CD8-positive, alpha-beta T cell (primary cell): ENCODE measurements at places on chromosomes 3 and 15.

GRCh38 chr15:39720081-39720480 lies 62.6 kb downstream of the FSIP1 start:
- DNase-seq: no peak

DNA sequence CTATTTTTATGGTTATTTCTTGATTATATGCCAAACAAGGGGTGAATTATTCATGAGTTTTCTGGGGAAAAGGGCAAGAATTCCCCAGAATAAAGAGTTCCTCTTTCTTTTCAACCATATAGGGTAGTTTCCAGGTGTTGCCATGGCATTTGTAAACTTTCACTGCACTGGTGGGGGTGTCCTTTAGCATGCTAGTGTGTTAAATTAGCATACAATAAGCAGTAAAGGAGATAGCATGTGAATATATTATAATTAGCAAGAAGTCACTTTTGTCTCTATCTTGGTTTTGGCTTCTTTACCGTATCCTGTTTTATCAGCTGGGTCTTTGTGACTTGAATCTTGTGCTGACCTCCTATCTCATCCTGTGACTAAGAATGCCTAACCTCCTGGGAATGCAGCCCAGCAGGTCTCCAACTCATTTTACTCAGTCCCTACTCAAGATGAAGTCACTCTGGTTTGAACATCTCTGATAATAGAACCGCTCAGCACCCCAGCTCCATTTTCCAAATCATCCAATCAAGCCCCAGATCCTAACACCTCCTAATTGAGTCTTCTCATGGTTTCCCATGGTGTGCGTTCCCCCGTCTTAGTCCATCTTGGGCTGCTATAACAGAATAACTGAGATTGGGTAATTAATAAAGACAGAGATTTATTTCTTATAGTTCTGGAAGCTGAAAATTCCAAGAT lies 3.4 kb upstream of the SELENOT start:
- no peak for DNase-seq

DNA sequence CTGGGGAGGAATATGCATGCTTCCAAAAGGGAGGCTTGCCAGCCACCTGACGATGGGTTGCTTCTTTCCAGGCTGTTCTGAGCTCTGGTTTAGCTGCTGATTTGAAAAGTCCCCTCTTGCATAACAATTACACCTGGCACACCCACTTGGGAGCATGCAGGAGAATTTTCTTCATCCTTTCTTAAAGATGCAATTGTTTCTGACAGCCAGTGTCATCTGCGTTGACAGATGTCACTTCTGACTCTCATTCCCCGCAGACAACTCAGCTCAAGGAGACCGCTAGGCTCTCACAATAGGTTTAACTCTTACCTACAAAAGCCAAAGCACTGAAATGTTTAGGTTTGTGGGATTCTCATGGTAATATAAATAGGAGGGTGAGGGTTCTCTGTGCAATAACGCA lies 185.6 kb upstream of the SYNPR start:
- DNase-seq: no peak

GRCh38 chr3:30621576-30621975 lies 15.2 kb downstream of the TGFBR2 start:
- DNase-seq: no peak

DNA sequence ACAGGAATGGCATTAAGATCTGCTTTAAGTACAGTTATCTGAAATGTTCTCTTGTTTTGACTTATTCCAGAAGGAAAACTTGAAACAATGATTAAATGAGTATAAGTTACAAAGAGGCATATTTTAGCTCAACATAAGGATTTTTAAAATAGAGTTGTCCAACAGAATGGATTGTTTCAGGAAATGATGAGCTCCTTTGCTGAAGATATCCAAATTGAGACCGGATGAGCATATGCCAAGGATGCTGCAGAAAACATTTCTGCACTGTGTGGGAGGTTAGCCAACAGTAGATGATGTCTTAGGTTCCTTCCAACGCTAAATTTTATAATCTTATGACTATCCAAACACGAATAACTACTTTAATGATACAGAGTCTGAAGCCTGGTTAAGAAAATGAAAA lies 226.5 kb upstream of the NANOGP8 start:
- DNase-seq: no peak

DNA sequence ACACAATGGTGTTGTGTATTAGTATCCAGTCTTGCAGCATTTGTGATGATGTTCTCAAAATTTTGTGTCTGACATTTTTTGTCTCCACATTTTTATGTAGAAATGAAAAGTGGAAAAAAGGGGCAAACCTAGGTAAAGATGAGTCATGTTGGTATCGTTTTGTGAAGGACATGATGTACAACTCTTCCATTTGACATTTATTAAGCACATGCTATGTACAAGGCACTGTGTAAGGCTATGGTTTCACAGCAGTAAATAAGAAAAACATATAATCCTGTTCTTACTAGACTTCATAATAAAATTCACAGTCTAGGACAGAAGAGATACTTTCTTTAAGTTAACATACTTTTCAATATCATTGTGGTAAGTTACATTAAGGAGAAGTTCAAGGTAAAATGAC lies 143.5 kb upstream of the CNTN4 start:
- DNase-seq: no peak

DNA sequence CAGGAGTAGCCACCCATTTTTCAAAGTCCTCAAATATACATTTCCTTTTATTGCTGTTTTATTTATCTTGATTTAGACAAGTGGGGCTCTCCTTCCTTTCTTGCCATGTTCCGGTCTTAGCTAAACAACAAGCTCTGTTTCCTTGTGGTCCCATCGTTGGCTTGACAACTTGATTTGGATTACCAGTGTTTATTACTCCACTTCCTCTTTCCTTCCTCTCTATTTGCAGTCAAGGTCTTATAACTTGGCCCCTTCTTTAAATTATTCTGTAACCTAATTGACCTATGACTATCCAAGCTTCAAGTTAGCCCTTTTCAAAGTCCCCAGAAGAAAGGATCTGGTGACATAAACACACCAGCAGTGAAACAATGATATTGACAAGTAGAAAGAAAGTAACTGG lies 130.6 kb upstream of the STT3B start:
- DNase-seq: no peak

DNA sequence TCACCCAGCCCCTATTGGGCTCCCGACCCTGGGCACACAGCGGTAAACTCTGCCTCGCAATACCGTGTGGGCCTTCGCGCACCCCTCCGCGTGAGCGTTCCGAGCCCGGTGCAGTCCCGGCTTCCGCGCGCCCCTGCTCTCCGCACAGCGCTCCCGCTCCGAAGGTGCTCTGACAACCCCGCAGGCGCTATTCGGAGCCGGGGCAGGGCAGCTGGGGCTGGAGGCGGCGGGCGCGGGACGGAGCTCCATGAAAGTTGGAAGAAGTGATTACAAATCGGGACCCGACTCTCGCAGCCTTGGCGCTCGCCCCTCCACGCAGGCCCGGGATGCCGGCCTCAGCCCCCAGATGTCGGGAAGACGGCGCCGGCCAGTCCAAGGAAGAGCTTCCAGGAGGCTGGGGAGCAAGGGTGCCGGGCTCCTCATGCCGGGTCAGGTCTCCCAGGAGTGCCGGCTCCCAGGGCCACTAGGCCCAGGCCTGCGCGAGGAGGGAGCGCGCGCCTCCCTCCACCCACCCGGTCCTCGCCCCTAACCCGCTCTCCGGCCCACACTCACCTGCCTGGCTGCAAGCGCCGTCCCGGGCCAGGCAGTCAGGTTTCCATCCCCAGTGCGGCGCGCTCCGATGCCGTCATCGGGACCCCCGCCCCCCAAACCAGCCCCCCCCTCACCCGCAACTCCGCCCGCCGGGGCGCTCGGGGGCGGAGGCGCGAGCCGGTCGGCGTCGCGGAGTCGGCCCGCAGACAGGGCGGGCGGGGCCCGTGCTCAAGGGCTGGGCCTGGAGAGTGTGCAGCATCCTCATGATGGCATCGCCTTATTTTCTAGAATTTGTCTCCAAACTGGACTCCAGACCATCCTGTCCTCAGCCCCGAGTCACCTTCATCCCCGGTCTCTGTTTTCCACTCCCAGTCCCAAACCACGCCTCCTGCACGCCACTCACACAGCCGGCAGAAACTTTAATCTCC lies at the start of gene KIF7:
Gene KIF7 (minus strand): TSS at position 621 of the 959 bp plus-strand sequence. CDS start 2,537 bp downstream, outside the sequence.
- DNase-seq: no peak

GRCh38 chr3:180619723-180620122 lies 17.8 kb downstream of the TTC14 start:
- no peak for DNase-seq

DNA sequence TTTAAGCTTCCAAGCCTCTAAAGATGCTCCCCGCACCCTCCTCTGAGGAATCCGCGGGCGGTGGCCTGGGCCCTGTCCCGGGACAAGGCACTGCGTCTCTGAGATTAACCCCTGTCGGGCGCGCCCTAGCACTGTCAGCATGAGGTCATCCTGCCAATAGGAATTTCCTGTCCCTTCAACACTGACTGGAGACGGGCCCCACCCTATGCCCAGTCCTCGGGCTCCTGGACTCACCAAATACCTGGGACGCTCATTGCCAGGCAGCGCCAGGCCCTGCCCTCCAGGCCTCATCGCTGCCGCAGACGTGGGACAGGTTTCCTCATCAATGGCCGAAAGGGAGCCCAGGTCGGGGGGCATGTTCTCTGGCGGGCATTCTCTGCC lies 67.6 kb upstream of the SH3GL3 start:
- no peak for DNase-seq

DNA sequence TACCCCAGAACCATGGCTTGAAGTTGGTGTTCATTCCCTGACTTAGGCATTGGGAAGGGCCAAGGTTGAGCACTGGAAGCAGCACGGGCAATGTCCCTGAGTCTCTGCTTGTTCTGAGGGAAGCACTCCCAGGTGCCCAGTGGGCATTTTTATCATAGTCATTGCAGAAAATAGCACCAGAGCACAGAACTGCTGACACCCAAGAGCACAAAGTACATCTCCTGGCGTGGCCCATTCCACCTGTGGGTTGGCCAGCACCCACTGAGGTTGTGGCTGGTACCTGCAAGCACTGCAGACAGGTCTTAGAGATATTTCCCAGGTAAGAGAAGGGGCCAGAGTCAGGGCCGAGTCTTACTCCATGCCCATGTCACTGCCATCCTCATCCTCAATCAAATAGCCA lies 28.5 kb upstream of the GCNT3 start:
- no peak for DNase-seq

- peak; percentile 49 for DNase-seq
These were observed 7.7 kb downstream of the CCR5 start for GRCh38 chr3:46378426-46378942.

DNA sequence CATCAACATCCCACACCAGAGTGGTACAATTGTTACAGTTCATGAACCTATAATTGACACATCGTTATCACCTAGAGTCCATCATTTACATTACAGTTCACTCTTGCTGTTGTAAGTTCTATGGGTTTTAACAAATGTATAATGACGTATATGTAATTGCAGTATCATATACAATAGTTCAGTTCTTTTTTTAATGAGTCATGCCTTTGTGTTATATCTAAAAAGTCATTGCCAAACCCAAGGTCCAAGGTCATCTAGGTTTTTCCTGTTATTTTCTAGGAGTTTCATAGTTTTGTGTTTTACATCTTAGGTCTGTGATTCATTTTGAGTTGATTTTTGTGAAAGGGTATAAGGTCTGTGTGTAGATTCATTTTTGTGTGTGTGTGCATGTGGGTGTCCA lies 160.9 kb upstream of the GALNT15 start:
- DNase-seq: no peak

DNA sequence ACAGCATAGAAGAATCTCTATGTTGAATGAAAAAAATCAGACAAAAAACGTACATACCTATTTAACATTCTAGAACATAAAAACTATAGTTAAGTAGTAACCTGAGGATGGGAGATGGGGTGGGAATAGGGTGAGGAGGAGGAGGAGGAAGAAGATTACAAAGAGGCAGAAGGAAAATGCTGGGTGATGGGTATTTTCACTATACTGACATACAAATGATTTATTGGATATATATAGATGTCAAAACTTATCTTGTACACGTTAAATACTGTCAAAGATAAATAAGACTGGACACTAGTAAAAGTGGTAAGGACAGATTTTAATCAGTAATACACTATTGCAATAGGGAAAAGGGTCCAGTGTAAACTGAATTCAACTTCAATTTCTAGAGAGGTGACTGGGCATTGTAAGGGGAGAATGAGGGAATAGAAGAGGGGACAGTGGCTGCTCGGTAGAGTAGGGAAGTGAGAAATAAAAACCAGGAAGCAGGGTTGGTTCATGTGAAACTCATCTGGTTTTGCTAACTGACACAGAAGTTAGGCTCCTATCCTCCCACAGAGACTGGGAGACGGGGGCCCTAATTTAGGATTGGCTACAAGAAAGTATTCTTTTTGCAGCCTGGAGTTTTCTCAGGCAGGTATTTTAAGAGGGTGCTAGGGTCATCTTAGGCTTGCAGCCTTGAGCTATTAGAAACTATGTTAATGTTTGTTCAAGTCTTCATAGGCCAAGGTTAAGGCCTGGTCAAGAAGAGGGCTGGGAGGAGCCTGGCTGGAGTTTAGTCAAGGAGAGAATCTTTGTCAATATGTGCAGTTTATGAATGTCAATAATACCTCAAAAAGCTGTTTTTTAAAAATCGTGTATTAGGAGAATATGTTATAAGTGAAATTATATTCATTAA lies 15.0 kb upstream of the C15orf61 start:
- no peak for DNase-seq

- DNase-seq: no peak
These were observed 12.8 kb downstream of the VGLL3 start for GRCh38 chr3:86978111-86978551.

DNA sequence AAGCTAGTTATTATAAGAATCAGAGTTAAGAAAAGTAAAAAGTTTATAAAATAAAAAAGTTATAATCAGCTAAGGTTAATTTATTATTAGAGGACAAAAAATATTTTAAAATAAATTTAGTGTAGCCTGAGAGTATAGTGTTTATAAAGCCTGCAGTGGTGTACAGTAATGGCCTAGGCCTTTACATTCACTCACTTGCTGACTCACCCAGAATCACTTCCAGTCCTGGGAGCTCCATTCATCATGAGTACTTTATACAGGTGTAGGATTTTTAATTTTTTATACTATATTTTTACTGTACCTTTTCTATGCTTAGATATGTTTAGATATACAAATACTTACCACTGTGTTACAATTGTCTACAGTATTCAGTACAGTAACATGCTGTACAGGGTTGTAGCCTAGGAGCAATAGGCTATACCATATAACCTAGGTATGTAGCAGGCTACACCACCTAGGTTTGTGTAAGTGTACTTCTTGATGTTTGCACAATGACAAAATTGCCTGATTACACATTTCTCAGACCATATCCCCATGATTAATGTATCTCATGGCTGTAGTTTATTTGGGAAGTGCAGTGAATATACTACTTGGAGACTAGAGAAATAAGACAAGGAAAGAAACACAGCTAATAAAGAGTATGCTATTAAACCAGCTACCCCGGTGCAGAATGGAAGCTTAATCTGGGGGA lies 101.9 kb upstream of the GALNT15 start:
- DNase-seq: no peak

- DNase-seq: no peak
These were observed 164.6 kb downstream of the GMNC start for GRCh38 chr3:190697901-190698300.

GRCh38 chr3:48655606-48656005 lies 7.1 kb downstream of the CELSR3 start:
- DNase-seq: no peak

DNA sequence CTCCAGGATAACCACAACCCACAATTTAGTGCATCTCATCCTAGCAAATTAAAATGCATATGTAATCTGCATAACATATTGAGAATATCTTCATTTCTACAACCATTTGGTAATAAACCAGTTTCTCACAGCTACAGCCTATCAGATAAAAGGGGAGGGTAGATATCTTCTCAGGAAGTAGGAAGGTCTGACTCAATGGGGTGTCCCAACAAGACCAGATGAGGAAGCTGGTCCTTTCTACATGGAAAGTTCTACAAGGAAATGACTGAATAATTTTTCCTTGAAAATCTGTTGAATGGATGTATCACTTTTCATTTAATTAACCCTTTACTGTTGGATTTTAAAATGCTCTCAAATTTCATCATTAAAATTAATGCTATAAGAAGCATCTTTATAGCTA lies 17.4 kb upstream of the TMPRSS7 start:
- no peak for DNase-seq
